Effector memory CD4-positive, alpha-beta T cell (primary cell): ENCODE measurements at places on chromosomes 7 and 10.
A peak's percentile ranks its signal among the peaks of the same experiment; 100 is the strongest.

GRCh38 chr10:48775206-48775517 is 90.5 kb downstream of the WDFY4 start:
- no peak overlapping the region for H3K4me3 ChIP-seq
- H3K4me1 ChIP-seq, result no peaks in the 10 kb centered on the region
- H3K27me3 ChIP-seq, result no peaks in the 10 kb centered on the region
- H3K36me3 ChIP-seq, result no peaks in the 10 kb centered on the region

DNA sequence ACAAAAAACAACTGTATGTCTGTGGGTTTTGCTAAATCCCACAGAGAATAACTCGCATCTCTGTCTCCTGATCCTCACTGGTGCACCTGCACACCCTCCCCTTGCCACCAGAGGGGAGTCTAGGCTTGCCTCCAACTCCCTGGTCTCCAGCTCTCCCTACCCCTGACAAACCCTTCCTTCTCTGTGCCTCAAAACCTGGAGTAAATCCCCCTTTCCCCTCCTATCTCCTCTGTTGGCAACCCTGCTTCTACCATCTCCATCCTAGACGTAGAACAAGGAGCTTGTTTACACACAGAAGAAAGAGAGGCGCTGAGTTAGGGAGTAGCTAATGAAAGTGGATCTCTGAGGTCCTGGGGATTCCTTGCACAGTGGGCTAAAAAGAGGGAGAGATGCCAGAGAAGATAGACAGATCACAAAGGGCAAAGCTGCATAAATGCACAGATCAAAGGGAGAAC is 6.0 kb downstream of the MBLAC1 start:
- no peaks in the 10 kb centered on the region for H3K27me3 ChIP-seq
- no peaks in the 10 kb centered on the region for H3K36me3 ChIP-seq
- peaks cover 9% of the 10 kb centered on the region for H3K4me1 ChIP-seq

- H3K36me3 ChIP-seq, result no peaks in the 10 kb centered on the region
- no peak for DNase-seq
- no peak overlapping the region for H3K27ac ChIP-seq
- no peaks in the 10 kb centered on the region for H3K4me1 ChIP-seq
- no peak overlapping the region for H3K4me3 ChIP-seq
- no peaks in the 10 kb centered on the region for H3K27me3 ChIP-seq
Observed at GRCh38 chr10:63437116-63437949, 28.4 kb downstream of the JMJD1C start.

DNA sequence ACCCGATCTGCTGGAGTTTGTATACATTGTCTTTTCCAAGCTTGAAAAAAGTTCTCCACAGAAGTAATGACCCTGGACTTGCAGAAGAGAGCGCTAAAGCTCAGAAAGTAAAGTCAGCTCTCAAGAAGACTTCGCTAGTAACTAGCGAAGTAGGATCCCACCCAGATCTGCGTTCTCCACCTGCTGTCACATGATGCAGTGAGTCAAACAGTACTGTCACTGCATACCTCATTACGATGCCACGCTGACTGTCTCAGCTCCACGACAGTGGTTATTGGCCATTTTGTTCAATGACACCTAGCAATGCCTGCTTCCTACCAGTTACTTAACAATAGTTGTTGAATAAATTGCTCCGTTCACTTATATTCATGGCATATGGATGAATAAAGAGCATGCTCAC is 29.7 kb upstream of the SEC61G start:
- no peak overlapping the region for H3K4me3 ChIP-seq
- H3K27me3 ChIP-seq, result peaks cover 14% of the 10 kb centered on the region
- no peak overlapping the region for H3K27ac ChIP-seq
- H3K36me3 ChIP-seq, result no peaks in the 10 kb centered on the region
- no peak for DNase-seq

GRCh38 chr7:50372923-50373322 is 68.4 kb downstream of the IKZF1 start:
- H3K36me3 ChIP-seq, result peaks cover 62% of the 10 kb centered on the region
- peak overlapping the region; percentile 52 for H3K27ac ChIP-seq
- no peak overlapping the region for H3K4me3 ChIP-seq
- no peak for DNase-seq
